ENCODE measurements at places on chromosomes 12 and 14.

DNA sequence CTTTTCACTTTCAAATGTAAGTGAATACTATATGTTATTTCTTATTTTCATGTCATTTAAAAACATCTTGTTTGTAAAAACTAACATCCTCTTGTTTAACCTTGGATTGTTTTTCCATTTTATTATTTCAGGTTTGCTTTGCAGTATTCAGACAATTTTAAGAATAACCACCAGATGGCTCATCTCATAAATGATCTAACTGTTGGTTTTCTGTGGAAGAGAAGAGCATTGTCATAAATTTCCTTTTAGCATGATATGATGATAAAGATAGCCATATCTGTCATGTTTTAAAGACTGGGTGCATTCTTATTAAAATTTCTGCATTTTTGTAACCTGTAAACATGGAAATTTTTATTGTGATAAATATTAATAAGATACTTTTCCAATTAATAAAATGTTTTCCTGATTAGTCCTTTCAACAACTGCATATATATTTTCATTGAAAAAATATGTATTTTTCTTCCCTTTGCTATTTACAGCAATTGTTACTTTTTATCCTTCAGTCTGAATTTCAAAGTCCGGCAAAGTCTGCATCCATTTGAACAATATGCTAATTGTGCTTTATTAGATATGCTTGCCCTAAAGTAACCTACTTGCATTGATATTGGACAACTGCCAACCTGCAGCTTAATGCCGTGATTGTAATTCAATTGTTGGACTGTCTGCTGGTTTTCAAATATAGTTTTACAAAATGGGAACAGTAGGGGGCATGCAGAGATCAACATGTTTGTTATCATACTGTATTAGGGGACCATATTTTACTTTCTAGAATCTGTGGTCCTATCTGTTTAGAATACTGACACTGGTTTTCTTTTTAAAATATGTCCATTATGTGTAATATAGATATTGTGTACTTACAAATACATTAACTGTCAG, 163.4 kb downstream of the GARIN6 start:
- DNase-seq, result peak; percentile 68

DNA sequence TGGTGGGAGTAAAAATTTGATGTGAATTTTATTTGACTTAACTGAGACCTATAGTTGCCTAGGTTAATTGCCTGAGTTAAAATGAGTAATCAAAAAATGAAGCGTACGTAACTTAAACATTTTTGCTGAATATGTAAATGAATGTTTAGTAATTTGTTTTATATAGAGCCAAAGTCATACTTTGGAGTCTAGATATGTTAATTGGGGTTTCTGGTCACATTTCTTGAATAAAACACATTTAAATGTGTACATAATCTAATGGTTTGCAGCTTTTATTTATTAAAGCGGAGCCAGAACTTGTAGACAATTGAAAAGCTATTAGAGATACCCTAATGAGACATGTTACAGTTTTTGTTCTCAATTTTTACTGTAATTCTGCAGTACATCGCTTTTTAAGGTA, 71.2 kb downstream of the AEBP2 start:
- no peak for DNase-seq

GRCh38 chr14:85634205-85634604, 104.3 kb downstream of the FLRT2 start:
- no peak for DNase-seq

DNA sequence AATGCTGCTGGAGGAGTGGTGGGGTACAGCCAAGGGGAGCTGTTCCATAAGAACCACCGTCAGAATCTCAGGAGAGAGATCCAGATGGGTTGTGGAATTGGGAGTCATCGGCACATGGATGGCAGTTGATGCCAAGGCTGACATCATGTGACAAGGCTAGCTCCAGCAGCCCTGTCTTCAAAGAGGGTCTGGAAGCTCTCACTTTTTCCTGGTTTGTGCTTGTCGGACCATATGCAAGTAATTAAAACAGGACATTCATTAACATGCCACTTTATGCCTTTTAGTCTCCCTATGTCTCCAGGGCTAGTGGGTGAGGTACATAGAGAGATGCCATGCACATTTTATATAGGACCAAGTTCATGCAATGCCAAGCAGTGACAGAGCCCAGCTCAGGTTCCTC, 211.8 kb downstream of the CRADD start:
- DNase-seq, result no peak

DNA sequence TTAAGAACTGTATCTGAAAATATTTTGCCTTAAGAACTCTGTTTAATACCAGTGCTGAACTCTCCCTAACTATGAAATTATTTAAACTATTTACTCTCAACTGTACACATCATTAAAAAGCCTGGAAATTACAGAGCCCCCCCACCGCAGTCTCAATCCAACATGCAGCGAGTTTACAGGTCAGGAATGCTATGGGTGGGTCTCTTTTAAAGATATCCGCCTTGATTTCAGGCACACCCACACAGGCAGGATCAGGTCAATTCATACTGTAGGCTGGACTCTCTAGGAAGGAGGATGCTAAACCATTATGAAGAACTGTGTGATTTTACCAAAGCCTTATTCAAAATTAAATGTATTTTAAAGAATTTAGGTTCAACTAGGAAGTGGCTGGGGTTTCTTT, 16.5 kb downstream of the SPTLC2 start:
- DNase-seq, result no peak

DNA sequence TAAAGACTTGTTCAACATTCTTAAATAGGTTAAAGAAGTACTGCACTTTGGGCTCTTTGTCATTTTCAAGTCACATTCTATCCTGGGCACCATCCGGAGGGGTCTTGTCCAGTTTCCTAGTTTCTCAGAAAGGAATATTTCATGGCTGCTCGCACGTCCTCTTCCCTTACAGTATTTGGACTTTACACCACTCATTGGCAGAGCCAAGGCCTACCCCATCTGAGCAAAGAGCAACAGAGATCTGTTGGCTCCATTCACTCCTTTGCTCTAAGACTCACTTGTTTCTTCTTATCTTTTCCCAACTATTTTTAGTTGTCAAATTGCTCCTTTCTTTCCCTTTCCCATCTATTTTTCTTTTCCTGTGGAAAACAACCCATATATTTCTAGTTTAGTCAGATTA, 118.2 kb downstream of the CRADD start:
- DNase-seq, result no peak

DNA sequence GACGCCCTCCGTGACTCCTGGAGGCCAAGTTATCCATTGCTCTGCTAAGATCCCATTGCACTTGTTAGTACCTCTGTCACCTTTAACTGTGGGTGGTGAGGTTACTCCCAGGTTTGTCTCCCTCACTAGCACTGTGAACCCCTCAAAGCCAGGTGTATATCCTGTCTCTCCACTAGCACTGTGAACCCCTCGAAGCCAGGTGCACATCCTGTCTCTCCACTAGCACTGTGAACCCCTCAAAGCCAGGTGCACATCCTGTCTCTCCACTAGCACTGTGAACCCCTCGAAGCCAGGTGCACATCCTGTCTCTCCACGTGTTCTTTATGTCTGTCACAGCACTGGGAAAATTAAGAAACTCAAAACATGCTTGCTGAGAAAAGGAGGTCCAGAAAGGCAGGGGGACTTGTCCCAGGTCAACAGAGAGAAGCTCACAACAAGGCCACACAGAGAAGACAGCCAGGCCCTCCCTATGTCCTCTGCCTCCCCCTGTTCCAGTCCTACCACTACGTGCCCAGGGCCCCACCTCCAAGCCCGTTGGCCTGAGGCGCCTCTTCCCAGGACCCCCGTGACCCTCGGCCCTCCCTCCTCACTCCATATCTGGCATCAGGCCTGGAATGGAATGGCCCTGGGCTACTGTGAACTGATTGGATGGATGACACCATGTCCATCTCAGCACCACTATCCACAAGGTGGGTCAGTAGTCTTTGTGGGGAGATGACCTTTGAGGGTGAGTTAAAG, 26.4 kb upstream of the FKBP4 start:
- no peak for DNase-seq

GRCh38 chr12:7637615-7638014, 28.1 kb downstream of the APOBEC1 start:
- DNase-seq, result no peak

DNA sequence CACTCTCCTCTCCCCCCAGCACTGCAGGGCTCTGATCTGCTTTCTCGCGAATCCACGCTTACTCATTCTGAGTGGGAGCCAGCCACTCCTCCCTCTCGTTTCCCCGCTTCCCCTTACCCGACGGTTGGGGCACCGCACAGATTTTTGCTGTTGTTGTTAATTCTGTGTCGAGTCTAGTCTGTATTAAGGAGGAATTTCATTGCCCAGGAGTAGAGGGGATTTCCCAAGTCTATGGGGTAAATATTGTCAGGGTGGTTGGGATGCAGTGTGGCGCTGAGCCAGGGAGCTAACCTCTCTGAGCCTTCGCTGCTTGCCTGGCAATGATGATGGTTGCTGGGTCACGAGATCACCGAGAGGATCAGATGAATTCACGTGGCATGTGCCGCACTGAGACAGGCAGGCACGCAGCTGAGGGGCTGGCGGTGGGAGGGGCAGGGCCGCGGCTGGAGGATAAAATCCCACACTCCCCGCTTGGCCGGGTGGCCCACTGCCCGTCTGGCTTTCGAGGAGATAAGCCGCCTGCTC, 18.5 kb downstream of the NCOR2 start:
- no peak for DNase-seq

GRCh38 chr12:117063162-117063911, 35.9 kb downstream of the TESC start:
- DNase-seq, result no peak

DNA sequence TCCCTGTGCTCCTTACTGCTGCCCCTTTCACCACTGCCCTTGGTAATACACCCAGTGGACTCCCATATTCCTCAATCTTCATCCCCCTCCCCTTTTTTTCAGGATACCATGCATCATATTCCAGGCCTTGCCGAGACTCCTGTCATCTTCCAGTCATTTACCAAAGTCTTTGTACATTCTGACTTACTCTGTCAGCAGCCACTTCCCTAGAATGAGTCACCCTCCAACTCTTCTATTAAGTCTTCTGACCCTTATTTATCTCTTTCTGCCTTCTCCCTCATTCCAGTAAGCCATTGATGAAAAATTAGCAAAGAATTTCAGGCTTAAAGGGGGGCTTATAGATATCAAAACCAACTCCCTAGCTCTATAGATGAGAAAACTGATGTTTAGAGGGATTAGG, 128.0 kb downstream of the STXBP6 start:
- no peak for DNase-seq

GRCh38 chr12:1931642-1932041, 13.2 kb upstream of the CACNA2D4 start:
- DNase-seq, result no peak

- no peak for DNase-seq
Observed at GRCh38 chr14:24232645-24233537, at the start of gene GMPR2. GMPR2 (plus strand) TSS chr14:24232929; CDS start chr14:24233254, 325 bp downstream.

DNA sequence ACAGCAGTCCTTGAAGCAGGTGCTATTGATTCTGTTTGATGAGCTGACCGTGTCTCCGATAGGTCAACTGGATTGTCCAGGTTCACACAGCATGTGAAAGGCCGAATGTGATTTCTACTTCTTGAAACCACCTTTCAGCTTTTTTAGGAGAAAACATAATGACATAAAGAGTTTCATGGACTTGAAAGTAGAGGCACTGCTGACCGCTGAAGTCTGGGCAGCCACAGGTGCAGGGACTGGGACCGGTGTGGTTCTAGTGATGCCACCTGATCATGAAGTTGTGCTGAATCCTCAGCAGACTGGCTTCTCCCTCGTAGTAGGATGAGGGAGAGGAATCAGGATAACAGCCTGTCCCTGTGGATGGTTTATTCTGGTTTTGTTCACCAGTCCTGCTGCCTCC, 108.1 kb downstream of the ETV6 start:
- DNase-seq, result no peak

DNA sequence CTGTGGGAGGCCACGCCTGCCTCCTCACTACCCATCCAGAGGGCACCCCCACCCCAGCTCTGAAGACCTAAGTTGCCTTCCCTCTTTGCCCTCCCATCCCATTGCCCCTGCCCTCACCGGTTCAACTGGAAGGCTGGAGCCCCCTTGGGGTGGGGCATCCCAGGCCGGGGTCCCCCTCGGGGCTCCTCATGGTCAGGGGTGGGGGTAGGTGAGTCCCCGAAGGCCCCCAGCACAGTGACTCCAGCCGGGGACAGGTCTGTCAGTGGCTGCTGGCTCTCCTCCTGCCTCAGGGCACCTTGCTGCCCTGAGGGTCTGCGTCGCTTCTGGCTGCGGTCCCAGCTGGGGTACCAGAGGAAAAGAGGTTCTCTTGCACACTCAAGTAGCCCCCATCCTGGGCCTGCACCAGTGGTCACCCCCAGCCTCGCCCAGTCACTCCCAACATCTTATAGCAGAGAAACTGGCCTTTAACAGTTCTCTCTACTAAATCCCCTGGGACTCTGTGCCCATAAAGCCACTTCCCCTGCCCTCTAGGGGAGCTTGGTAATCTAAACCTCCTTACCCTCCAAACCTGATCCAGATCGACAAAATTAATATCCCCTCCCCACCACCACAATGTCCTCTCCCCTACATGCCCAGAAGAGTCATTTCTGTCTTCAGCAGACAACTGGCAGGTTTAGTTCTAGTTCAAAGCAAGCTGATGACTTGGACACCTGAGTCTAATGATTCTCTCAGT, 5.1 kb downstream of the PIANP start:
- no peak for DNase-seq

GRCh38 chr14:97978341-97978740, 1181.2 kb downstream of the VRK1 start:
- peak; percentile 58 for DNase-seq

GRCh38 chr12:76491292-76491691, 68.3 kb downstream of the OSBPL8 start:
- no peak for DNase-seq

DNA sequence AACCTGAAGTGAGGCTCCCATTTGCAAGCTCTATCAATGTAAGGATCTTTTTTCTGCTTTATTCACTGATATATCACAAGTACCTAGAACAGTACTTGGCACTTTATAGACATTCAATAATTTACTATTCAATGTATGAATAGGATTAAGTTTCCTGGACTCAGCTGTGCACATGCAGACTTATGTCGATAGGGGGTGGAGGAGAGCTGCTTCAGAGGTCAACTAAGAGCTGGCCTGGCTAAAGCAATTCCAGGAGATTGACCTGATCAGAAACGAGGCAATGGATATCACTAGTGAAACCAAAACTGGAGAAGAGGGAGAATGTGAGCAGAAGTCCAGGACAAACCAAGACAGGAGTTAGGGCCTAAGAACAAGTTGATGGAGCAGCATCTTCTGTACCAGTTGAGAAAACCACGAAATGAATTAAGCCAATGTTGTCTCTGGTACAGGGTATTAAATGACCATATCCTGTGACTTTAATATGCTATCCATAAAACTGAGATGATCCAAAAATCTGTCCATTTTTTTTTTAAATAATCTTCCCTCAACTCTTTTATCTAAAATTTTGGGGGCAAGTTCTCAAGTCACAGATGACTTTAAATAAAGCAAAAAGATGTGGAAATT, 169.2 kb downstream of the PIK3C2G start:
- peak; percentile 72 for DNase-seq

GRCh38 chr12:127280393-127281275, 986.3 kb upstream of the TMEM132C start:
- no peak for DNase-seq

GRCh38 chr12:34396861-34397590, 374.7 kb downstream of the ALG10 start:
- DNase-seq, result no peak

DNA sequence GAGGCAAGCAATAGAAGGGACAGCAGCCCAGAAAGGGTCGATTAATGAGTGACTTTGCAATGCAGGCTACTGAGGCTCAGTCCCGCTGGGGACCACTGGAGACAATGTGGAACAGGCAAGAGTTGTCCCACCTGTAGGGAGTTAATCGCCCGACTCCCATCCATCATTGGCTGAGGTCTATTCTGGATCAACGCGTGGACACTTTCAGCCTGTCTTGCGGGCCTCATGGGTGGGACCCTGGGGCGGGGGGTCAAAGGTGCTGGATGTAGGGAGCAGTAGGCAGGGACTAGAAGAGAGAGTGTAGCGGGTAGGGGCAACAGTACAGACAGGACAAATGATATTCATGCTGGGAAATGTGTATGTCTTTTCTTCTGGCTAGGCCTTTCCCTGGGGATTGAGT, 6.1 kb downstream of the IFI27L2 start:
- DNase-seq, result no peak

All from NCI-H510A treated with DMSO at 0.1 percent for 48 hours (cell line).